ENCODE measurements at places on chromosomes 1 and 21.

- DNase-seq = no peak
Observed at GRCh38 chr1:160638540-160638857, 8.3 kb downstream of the SLAMF1 start.

GRCh38 chr1:30106125-30106524 is 617.3 kb downstream of the MATN1 start:
- peak; percentile 39 for DNase-seq

DNA sequence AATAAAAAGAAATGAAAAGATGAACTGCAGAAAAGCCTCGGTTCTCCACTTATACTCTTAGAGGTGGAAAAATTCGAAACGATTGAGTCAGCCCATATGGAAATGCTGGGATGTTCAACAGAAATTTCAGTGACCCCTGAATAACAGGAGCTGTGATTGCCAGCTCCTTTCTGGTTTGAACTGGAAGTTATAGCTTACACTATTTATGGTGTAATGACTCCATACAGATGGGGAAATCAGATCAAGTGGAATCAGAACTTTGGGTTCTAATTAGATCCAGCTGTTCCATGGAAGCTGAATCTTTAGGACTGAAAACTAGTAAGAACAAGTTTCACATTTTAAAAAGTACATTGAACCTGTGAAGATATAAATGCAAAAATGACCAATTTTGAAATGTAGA is 569.3 kb upstream of the ZRANB2 start:
- peak; percentile 94 for DNase-seq

DNA sequence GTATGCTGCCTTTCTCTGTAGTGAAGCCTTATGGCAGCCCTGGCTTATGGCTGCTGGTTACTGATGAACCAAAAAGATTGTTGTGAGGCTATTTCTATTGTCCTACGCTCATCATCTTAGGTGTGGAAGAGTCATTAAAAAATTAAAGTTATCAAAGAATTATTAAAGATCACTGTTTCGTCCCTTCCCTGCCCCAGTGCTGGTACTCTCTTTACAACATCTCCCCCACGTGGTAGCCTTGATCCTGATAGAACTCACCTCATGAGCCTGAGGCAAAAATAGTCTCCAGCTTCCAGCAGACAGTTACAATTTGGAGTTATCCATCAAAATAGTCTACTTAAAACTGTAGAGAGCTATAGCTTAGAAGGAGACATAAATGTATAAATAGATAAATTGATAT is 201.5 kb downstream of the S1PR1 start:
- peak; percentile 15 for DNase-seq

DNA sequence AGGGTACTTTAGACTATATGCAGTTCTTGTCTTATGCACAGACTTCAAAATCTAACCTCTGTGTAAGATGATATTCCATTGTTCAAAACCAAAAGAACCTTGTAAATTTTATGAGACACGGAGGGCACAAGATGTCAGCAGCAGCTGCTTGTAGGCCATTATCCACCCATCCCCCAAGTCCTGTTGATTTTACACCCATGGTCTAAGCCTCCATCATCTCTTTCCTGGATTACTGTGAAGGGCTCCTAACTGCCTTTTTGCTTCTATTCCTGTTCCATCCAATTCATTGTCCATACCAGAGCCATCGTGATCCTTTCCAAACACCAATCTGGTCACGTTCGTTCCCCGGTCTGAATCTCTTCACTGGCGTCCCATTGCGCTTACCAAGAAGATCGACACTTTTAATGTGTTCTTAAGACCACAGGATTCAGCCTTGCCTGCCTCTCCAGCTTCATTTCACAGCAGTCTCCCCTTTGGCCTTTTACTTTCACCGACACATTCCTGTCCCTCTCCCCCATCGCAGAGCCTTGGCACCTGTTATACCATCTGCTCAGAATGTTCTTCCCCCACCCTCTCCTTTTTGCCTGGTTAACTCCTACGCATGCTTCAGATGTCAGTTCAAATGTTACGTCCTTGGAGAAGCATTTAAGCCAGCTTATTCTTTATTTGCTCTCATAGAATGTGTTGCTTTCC is 107.3 kb upstream of the POU3F1 start:
- DNase-seq = no peak

DNA sequence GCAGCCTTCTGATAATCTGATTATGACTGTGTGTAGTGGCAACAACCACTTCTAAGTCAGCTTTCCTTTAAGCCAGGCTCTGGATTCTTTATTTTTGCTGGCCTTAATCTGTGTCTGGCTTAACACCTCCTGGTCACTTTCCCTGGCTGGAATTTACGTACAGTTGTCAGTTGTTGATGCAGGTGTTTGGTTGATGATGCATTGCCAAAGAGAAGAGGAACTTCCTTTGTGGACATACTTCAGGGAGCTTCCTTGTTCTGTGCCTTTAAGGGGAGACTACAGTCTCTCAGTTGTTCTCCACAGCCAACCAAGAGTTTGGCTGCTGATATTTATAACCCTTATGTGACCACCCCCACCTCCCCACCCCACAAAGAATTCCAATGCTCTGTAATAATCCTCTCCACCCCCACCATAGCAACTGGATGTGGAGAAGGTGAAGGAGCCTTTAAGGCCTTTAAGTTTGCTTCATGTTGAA is 96.0 kb upstream of the BMP8A start:
- peak; percentile 65 for DNase-seq

GRCh38 chr1:34831721-34832246 is 27.8 kb downstream of the SMIM12 start:
- no peak for DNase-seq

DNA sequence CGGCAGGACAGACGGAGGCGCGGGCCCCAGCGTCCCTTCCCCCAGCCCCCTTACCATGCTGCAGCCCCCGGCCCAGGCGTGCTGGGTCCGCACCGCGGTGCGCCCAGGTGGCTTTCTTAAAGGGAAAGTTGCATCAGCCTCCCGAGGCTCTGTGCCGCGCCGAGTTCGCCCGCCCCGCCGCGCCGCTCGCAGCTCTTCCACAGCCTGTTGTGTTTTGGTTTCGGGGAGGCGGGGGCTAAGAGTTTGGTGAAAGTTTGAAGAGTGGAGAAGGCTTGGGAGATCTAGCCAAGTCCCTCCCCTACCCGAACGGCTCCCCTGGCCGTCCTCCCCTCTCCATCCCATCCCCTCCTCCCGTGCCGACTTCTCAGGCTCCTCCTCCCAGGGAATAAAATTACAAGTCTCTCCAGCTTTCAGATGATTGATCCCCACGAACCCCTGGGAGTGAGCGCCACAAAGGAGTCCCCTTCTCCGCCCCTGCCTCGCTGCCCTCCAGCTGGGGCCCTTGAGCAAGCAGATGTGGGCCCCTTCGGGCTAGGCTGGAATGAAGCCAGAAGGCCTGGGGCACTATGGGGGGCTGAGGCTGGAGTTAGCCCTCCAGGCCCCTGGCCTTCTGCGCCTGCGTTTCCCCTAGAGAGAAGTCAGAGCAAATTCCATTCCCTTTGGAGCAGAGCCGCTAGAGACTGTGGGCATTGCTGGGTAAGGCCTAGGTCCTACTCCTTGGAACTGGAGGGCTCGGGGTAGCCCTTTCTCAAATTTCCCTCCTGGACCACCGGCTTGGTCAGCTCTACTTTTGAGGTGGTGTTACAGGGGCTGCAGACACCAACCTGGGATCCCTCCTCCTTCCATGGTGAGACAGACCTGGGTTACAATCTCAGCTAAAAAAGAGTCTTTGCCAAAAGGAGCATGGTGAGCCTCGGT is at the start of gene SLC6A9:
Gene SLC6A9, minus strand, starts transcription at position 211 of the 918 bp plus-strand sequence. CDS start 7,185 bp downstream, outside the sequence.
- DNase-seq = peak; percentile 89

- no peak for DNase-seq
Observed at GRCh38 chr1:208136459-208137182, 107.6 kb downstream of the PLXNA2 start.

DNA sequence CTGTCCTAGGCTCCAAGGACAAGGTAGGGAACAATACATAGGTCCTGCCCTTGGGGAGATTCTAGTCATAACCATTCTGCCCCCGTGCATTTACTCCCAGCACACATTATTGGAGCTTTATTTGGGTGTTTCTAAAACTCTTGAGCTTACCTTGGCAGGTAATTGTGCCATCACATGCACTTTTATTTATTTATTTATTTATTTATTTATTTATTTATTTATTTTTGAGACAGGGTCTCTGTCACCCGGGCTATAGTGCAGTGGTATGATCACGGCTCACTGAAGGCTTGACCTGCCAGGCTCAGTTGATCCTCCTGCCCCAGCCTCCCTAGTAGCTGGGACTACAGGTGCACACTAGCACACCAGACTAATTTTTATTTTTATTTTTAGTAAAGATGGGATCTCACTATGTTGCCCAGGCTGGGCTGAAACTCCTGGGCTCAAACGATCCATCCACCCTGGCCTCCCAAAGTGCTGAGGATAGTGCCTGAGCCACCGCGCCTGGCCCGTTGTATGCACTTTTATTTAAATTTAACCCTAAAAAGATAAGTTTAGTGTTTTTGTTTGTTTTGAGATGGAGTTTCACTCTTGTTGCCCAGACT is 9.2 kb downstream of the AGMAT start:
- no peak for DNase-seq

DNA sequence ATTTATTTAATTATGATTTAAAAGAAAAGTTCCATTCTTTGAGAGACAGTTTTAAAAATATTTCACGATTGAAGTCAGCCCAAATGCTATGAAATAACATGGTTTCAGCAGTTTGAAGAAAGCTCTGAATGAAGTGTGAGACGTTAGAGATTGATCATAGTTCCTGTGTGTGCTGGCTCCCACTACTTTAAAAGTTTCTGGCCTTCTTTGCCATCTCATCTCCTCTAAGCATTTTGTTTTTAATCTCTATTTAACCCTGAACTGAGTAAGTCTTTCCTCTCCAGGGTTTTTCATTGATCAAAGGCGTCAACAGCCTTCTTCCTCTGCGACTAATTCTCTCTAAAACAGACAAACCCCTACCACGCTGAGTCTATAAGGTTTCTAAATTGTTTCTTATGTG is 225.3 kb upstream of the B3GALT2 start:
- no peak for DNase-seq

DNA sequence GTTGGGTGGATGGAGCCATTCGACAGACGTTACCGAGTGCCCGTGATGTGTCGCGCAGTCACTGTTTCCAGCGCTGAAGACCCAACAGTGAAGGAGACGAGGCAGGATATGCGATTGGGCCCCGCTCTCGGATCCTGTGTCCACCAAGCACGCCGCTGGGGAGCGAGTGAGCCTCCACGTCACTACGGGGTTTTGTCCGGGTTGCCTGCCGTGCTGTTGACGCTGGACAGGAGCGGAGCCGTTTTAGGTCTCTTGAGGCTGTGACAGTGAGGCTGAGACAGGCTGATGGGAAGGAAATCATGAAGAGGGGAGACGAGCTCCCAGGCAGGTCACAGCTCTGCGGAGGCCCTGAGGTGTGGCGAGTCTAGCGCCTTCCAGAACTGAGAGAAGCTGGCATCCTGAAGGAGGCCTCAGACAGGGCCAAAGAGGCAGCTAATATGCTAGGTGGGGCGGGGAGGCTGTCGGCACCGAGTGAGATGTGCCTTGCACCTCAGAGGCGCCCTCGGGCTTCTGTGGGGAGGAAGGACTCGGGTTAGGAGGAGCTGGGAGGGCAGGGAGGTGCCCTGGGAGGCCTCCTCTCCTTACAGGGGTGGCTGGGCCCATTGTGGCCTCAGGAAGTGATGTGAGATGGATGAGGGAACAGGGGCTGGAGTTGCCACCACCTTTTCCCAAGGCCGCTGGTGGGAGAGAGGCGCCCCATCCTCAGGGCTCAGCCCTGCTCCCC is 196.0 kb upstream of the TMEM51 start:
- DNase-seq = no peak

DNA sequence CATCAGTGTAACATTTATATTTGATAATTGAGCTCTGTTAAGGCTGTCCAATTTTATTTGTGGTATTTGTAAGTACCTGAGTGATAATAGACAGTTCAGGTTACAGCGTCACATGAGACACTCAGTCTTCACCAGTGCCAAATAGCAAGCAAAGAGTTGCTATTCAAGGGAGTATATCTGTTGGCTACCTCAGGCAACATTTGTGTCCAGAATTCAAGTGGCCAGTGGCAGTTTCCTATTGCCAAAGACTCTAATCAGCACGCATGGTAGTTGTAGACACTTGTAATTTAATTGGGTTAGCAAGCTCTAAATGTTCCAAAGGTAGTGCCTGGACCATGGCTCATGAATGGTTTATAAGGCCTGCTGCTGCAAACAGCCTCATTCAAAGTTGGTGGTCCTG is 1524.3 kb upstream of the B3GALT2 start:
- no peak for DNase-seq

DNA sequence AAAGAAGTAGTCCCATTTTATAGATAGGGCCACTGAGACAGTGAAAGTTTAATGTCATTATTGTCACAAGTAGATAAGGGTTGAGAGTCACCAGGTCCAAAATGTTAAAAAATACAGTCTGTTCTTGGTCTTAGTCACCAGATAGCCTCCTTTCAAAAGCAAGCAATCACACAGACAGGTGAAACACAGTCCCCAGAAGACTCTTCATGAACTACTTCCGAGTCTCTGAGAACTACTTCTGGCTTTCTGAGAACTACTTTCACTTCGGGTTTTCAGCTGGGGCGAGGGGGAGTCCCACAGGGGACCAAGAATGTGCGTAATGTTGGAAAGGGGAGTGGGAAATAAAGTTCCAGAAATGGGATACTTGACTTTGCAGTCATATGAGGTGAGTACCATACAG is 143.2 kb downstream of the HHIPL2 start:
- DNase-seq = no peak

DNA sequence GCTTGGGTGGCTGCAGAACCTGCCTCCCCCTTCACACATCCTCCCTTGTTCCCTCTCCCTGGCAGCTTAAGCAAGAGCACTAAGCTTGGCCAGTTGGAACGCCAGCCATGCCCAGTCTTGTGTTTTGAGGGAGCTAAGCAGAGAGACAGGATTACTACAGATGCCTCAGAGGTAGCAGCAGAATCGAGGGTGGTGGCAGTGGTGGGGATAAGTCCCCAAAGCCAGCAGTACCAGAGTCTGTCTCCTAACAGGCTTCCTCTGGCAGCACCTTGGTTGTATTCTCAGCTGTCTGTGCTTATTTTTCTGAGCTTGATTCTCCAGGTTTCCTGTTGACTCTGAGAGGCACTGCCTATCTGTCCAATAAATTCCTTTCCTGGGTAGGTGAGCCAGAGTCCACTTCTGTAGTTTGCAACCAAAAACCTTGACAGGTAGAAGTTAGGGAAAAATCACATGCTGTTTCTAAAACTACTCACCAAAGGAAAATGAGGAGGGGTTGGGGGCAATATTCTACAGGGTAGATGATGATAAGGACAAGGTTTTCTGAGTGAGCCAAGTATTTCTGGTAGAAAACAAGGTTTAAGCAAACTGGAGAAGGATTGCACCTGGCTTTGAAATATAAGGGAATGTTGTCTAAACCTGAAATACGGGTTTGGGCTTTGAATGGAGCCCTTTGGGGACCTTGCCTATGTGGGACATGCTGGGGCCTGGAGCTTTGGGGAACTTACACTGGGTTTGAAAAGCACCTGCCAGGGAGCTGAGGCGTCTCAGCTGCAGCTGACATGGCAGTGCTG is 100.8 kb downstream of the PBX1 start:
- DNase-seq = no peak

GRCh38 chr21:44533891-44534627 is 5.9 kb downstream of the KRTAP10-1 start:
- no peak for DNase-seq

- DNase-seq = peak; percentile 87
Observed at GRCh38 chr1:67347688-67348472, 40.2 kb downstream of the IL12RB2 start.

Data from adipocyte (in vitro differentiated cells).